LoVo (cell line): ENCODE measurements at places on chromosomes 11 and 22.

DNA sequence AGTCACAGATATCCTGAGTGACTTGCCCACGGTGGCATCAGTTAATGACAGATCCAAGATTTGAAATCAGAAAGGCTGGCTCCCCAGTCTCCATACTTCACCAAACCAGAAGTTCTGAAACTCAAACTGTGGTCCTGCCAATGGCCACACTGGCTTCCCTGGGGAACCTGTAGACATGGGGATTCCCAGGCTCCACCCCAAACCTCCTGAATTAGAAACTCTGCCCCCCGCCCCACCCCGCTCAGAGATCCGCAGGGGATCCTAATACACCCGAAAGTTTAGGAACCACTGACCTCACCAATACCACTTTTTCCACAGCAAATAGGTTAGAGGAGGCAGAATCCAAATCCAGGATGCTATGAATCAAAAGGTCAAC is 15.3 kb downstream of the RTN4RL2 start:
- DNase-seq: no peak

- no peak for DNase-seq
Observed at GRCh38 chr22:19879992-19880785, 25.5 kb upstream of the GNB1L start.

GRCh38 chr11:118785362-118785761 is 5.6 kb downstream of the DDX6 start:
- DNase-seq: peak; percentile 14

DNA sequence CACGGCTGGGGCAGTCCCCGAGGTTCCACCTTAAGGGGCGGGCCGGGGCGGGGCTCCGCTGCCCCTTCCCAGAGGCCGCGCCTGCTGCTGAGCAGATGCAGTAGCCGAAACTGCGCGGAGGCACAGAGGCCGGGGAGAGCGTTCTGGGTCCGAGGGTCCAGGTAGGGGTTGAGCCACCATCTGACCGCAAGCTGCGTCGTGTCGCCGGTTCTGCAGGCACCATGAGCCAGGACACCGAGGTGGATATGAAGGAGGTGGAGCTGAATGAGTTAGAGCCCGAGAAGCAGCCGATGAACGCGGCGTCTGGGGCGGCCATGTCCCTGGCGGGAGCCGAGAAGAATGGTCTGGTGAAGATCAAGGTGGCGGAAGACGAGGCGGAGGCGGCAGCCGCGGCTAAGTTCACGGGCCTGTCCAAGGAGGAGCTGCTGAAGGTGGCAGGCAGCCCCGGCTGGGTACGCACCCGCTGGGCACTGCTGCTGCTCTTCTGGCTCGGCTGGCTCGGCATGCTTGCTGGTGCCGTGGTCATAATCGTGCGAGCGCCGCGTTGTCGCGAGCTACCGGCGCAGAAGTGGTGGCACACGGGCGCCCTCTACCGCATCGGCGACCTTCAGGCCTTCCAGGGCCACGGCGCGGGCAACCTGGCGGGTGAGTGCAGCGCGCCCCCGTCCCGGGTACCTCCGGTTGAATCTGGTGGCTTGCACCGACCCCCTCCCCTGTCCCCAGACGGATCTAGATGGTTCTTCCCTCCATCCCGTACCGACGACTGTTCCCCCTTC is at the start of gene SLC3A2:
SLC3A2 (plus strand) TSS at position 94 of the 776 bp plus-strand sequence; CDS start at position 222, 128 bp downstream.
- peak; percentile 91 for DNase-seq

DNA sequence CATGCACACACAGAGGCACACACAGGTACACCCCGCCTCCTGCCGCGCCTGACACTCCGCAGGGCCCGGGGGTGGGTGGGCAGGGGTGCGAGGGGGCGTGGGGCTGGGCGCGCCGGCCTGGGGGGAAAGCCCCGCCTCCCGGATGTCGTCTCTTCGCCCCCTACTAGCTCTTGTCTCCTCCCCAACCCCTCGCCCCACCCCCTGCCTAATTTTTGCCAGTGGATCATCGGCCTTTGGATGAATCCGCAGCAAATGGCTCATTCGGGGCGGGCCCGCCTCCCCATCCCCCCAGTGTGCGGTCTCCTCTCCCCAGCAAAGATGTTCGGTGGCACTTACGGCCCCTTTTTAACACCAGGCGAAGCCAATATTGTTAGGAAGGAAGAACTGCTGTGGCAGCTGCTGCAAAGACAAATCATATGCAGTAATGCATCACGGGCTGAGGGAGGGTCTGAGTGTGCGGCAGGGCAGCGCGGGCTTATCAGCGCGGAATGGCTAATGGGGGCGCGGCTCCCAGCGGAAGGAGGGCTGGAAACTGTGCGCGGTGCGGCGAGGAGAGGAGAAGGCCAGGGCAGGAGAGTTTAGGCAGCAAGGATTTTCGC is 13.4 kb upstream of the NECTIN1 start:
- DNase-seq: no peak

- no peak for DNase-seq
Observed at GRCh38 chr22:49320714-49321476, 506.8 kb downstream of the BRD1 start.

DNA sequence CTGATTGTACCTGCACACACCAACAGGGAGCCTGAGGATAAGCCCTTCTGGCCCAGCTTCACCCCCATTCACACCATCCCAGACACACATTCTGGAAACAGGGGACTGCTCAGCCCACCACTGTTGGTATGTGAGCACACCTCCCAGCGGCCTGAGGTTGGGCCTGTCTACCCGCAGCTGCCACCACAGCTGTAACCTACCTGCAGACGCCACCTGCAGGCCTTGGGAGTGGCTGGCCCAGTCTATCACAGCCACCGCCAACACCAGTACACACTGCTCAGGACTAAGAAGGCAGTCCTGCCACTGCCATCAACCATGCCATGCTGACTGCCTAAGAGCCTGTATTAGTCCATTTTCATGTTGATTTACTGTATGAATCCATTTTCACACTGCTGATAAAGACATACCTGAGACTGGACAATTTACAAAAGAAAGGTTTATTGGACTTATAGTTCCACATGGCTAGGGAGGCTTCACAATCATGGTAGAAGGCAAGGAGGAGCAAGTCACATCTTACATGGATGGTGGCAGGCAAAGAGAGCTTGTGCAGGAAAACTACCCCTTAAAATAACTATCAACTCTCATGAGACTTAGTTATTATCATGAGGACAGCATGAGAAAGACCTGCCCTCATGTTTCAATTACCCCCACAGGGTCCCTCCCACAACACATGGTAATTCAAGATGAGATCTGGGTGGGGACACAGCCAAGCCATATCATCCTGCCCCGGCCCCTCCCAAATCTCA is 30.6 kb downstream of the RSF1 start:
- no peak for DNase-seq

GRCh38 chr11:106187860-106188456 is 110.5 kb downstream of the AASDHPPT start:
- DNase-seq: no peak

DNA sequence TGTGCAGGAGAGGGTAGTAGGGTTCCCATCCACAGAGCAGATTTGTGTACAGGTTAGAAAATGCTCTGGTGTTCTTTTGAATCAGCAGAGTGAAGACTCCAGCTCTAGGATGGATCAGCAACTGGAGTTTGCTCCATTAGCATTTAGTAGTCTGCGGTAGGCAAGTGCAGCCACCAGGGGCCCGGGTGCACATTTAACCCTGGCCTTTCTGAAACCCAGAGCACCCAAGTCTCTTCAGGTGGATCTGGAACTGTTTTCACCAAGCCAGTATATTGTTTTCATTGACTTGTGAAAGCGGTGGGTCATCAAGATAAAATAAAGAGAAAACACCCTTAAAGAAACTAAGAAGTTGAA is 100.8 kb upstream of the CLPB start:
- DNase-seq: no peak
